NCI-H2107 (cell line): ENCODE measurements at places on chromosomes 6 and 20.

GRCh38 chr6:89999945-90000825, 105.9 kb downstream of the GJA10 start:
- DNase-seq, result no peak

- DNase-seq, result no peak
Observed at GRCh38 chr6:7811441-7811840, 85.5 kb downstream of the BMP6 start.

DNA sequence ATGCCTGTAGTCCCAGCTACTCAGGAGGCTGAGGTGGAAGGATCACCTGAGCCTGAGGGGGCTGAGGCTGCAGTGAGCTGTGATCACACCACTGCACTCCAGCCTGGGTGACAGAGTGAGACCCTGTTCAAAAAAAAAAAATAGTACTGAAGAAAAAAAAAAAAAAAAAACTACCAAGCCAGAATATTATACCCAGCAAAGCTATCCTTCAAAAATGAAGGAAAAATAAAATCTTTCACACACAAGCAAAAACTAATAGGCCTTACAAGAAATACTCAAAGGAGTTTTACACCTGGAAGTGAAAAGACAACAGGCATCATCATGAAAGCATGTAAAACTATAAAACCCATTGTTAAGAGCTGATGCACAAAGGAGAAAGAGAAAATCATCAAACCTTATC, 37.5 kb upstream of the SRSF6 start:
- DNase-seq, result no peak

DNA sequence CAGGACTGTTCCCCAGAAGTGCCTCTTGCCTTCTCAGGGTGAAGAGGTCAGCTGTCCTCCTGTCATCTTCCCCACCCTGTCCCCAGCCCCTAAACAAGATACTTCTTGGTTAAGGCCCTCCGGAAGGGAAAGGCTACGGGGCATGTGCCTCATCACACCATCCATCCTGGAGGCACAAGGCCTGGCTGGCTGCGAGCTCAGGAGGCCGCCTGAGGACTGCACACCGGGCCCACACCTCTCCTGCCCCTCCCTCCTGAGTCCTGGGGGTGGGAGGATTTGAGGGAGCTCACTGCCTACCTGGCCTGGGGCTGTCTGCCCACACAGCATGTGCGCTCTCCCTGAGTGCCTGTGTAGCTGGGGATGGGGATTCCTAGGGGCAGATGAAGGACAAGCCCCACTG, 9.8 kb downstream of the PI16 start:
- DNase-seq, result no peak

DNA sequence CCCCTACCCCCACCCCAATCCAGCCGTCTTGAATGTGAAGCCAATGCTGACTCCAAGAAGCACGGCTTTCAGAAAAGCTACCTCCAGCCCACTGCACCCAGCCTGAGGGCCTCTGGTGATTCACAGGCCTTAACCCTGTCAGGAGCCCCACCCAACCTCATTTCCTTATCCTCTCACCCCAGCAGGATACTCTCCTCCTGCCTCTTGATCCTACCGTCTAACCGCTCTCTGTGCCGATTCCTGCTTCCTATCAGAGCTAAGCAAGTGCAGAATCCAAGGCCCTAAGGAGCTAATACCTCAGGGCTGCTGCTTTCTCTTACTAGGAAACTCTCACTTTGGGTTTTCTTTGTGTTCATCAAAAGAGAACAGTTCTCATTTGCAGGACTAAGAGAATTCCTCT, 47.2 kb downstream of the TRERF1 start:
- no peak for DNase-seq

GRCh38 chr6:54043360-54043759, 67.9 kb upstream of the MLIP start:
- DNase-seq, result no peak

DNA sequence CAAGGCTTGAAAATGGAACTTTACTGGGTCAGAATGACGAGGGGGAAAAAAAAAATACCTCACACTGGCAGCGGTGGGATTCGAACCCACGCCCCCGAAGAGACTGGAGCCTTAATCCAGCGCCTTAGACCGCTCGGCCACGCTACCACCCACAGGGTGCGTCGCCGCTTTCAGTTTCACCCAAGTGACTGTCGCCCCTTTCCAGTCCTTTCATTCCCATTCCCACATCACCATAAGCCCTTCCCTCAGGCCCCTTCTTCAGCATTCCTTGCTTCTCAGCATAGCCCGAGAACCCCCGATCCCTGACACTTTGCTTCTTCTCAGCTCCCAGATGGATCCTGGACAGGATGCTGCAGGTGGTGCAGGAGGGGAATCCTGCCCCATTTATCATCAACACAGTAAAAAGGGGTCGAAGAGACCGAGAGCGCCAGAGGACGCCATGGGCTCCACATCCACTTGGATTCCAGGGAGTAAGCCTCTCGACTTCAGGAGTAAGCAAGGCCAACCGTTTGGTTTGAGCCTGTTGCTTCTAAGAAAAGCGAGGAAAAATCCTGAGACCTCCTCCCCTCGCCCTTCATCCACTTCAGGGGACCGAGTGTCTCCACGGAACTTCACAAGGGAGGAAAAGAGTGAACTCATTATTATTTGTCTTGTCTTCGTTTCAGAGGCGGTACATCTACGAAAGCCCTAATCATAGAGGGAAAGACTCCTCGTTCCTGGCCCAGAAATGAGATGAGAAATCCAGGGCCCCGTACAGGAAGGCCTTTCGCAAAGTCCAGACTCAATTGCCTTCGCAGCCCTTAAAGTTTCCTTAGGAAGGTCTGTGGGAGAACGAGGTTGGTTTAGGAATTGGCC, 20.0 kb upstream of the TRIM27 start:
- no peak for DNase-seq

DNA sequence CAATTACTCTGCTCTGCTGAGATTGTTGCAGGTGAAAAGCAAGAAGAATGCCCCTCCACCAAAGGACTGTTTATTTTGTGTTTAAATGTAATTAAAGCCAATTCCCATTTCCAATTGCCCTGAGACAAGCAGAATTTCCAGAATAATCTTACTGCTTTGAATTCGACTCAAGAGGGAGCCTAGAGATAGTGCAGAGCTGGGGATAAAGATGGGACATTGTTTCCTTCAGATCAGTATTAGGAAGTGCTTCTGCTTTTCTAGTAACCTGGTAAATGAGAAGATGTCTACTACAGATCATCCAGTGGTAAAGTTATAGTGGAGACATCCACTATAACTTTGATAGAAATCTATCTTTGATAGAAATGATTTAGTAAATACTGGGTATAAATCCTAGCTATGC, 326.9 kb downstream of the UBE3D start:
- DNase-seq, result no peak

DNA sequence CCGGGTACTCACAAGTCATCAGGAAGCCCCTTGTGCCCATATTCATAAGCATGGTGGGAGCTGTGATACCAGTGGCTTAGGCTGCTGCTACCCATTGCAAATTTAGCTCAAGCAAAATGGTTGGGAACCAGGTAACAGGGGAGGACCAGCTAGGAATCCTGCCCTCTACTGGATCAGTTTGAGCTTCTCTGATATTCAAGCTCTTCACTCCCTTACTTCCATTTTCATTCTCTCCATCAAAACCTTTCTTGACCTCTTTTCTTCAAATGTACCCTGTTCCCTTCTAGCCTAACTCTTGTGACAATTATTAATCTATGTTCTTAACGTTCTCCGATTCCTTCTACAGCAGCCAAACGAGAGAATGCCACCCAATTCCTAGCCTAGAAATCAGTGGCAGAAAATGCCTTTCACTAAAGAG, 9.7 kb downstream of the NOL7 start:
- no peak for DNase-seq

DNA sequence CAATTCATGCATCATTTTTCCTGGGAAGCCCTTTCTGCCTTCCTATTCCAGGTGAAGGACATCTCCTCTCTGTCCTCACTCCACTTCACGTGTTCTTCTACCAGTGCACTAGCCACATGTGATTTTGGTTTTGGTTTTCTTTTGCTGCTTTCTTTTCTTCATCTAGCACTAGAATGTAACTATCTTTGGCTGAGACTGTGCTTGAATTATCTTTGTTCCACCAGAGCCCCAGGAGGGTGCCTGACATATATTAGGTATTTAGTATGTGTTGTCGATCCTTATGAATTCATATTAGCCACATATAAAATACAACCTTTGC, 79.9 kb downstream of the VGLL2 start:
- DNase-seq, result no peak

DNA sequence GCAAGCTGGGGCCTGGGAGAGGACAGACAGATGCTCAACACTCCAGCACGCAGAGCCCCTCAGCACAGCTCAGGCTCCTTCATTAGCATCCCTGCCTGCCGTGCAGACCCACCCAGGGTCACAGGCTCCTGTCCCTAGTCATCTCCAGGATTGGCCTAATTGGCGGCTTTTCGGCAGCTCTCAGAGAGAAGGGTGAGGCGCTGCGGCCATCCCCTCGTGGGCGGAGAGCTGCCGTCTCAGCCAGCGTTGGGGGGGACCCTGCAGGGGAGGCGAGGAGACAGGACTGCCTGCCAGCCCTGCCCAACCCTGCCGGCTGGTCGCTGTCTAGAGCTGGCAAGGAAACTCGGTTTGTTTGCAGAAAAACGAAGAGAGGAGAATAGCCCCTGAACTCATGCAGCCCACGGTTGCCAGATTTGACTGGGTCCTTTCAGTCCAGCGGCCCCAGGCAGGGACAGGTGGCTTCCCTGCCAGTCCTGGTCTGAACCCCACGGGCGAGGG, 26.8 kb downstream of the BHLHE23 start:
- DNase-seq, result no peak
